ENCODE measurements at places on chromosomes 1 and 21.

- DNase-seq = no peak
These were observed 14.5 kb downstream of the NT5C1A start for GRCh38 chr1:39657402-39657801.

DNA sequence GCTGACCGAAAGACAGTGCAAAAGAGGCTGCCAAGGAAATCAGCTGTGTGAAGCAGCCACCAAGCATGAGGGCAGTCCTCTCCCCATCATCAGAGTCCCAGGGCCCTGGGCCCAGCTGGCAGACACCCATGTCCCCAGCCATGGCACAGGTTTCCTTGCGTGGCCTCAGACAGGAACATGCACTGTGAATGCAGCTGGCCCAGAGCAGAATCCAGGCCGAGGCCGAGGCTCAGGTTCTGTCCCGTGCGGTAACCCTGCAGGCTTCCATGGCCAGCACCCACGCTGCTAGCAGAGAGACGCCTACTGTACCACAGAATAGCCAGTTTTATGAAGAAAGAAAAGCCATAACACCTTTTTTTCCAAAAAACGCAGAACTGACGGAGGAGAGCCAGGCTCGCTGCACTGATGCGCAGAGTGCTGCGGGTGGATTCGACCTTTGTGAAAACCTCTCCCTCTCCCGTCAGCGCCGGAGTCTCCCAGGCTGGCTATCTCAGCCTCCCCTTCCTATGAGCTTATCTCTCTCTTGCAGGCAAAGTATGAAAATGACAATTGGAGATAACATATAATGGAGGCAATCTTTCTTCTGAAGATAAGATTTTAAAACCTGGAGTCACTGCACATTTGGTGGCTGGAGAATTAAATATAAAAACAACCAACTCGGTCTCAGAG, 106.6 kb downstream of the NPHP4 start:
- DNase-seq = no peak

- no peak for DNase-seq
These were observed 536.9 kb upstream of the ADGRL4 start for GRCh38 chr1:79543394-79543793.

GRCh38 chr1:26583646-26584485, 54.3 kb downstream of the RPS6KA1 start:
- no peak for DNase-seq

DNA sequence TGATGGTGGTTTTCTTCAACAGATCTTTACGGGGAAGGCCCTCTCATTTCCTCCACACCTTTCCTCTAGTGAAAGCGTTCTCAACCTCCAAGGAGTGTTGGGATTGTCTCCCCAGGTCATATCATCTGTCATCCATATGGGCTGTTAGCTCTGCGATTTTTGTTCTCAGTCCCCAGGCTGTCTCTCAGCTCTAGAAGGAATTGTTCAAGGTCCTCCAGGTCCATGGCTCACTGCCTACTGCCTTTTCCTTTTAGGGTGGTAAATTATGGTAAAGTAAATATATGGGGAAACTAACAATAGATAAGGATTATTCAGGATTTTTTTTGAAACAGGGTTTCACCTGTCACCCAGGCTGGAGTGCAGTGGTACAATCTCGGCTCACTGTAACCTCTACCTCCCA, 37.6 kb downstream of the ELF3 start:
- DNase-seq = peak; percentile 54

DNA sequence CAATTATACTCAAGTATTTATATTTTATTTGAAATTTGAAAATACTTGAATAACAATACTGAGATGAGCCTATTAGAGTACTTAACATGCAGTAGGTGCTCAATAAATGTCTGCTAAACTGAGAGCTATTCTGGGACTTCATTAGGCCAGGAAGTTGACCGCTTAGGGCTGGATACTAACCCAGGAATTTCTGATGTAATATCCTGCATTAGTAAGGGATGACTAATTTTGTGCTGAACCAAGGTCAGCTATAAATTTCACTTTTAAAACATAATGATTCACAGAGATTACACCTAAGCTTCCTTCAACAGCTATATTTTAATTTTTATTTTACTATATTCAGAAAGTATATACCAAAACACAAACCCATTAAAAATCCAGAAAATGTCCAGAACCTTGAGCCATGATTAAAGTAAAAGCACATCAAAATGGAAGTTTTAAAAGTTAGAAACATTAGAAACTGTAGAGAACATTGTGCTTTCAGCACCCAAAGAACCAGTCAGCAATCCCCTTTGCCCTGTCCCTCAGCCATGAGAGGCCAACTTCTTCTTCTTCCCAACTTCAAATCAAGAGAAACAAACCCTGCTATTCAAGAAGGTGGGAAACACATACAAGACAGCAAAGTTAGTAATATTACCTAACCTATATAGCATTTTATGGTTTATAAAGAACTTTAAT, 35.4 kb downstream of the WNT2B start:
- DNase-seq = no peak

GRCh38 chr1:192749349-192749748, 59.5 kb upstream of the RGS2 start:
- DNase-seq = no peak

GRCh38 chr1:29218223-29218622, 12.5 kb downstream of the MECR start:
- no peak for DNase-seq

DNA sequence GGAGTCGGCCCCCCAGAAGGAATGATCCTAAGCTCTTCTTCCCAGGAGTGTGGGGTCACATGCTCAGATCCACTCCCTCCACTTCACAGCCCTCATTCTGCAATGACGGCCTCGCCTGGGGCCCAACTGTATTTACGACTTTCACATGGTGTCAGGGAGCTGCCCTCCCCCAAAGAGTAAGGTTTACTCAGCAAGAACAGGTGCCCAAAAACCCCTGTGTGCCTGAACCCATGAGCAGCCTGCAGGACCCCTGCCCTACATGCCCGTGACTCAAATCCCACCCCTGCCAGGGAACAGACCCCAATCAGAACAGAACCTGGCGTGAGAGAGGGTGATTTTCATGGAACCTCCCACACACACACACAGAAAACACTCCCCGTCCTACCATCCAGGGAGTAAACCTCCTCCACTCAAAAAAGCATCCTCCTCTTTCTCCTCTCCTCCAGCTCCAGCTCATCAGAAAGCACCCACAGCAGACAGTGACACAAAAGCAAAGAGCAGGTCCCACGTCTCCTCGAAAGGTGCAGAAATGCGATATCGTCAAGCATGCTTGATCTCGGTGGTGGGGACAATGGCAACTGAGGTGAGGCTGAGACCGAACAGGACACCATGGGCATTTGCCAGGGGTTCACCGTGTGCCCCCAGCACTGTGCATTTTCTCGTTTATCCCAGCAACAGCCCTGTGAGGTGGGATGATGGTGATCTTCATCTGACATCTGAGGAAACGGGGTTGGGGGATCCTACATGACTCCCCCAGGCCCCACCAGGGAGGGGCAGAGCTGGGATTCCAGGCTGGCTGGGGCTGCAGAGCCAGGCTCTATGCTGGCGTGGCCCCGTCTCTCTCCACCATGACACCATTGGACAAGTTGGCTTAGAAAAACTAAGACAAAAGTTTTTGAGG, 397.9 kb downstream of the NPHP4 start:
- DNase-seq = no peak

DNA sequence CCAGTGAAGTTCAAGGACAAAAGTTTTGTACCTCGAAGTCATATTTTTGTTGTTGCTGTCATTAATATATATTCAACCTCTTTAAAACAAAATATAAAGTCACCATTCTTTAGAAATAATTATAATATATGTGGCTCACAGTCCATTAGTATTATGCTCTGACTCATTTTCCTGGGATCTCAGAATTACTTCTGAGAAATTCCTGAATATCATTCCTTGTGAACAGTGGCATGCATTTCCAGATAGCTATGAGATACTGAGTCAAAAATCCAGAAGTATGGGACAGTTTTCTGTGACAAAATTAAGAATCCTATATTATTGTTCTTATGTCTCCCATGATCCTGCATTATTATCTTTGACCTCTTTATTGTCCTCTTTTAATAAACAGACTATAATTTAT, 13.8 kb upstream of the RGS21 start:
- no peak for DNase-seq

- DNase-seq = no peak
These were observed 3.2 kb downstream of the B3GALNT2 start for GRCh38 chr1:235500971-235501540.

Measured in left colon (tissue), 2 donors.